ENCODE measurements at places on chromosomes 6 and 20.

DNA sequence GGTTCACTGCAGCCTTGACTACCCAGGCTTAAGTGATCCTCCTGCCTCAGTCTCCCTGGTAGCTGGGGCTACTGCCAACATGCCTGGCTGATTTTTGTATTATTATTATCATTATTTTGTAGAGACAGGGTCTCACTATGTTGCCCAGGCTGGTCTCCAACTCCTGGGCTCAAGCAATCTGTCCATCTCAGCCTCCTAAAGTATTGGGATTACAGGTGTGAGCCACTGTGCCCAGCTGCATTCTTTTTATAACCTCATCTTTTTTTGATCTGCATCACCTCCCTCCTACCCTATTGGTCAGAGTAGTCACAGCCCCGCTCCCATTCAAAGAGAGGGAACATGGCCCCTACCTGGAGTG, 23.6 kb upstream of the IER3 start:
- no peak for DNase-seq

DNA sequence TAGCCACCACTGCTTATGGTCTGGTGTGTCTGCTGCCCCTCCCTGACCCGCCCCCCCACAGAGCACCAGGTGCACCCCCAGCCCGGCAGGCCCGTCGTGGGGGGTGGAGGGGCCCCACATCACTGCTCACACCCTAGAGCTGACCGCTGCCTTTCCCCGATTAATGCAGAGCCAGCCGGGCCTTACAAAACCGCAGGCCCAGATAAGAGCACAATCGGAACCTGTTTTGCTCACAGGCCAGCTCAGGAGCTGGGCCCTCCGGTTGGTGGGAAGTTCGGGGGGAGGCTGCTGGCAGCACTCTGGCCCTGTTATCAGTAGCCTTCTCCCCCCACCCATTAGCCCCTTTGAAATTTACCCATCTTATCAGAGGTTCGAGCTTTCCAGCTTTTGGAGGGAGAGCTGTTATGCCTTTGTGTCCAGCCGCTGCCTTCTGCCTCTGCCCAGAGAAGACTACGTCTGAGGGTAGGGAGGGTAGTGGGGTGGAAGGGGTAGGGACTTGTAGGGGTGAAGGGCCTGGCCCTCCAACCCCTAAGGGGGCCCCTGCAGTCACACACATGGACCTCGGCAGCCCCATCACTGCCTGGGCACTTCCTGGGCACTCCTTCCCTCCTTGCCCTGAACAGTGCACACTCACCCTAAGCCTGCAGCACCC, 6.9 kb upstream of the SPDEF start:
- no peak for DNase-seq

DNA sequence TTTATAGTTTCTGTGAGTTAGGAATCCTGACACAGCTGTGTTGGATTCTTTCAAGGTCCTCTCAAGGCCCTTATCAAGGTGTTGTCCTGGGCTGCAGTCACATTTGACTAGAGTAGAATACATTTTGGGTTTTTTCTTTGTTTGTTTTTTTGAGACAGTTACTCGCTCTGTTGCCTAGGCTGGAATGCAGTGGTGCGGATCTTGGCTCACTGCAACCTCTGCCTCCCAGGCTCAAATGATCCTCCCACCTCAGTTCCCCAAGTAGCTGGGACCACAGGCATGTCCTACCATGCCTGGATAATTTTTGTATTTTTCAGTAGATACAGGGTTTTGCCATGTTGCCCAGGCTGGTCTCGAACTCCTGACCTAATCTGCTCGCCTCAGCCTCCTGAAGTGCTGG, 15.7 kb downstream of the NFYA start:
- DNase-seq = no peak

DNA sequence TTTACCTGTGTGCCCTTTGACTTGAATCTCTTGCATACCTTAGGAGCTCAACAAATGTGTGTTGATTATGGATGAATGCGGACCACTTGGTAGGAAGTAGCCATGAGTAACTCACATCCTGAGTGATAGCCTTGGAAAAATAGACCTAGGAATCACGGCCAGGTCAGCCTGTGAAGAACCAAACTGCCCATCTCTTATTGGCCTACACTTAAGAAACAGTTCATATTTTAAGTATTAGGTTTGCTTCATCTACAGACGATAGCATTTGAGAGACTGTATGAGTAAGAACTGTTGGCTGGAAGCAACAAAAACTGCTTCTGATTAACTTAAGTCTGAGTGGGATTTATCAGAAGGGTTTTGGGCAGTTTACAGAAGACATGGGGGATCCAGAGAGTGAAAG, 320.1 kb upstream of the PRND start:
- DNase-seq = no peak

- no peak for DNase-seq
These were observed 47.3 kb downstream of the GJA1 start for GRCh38 chr6:121482751-121483150.

DNA sequence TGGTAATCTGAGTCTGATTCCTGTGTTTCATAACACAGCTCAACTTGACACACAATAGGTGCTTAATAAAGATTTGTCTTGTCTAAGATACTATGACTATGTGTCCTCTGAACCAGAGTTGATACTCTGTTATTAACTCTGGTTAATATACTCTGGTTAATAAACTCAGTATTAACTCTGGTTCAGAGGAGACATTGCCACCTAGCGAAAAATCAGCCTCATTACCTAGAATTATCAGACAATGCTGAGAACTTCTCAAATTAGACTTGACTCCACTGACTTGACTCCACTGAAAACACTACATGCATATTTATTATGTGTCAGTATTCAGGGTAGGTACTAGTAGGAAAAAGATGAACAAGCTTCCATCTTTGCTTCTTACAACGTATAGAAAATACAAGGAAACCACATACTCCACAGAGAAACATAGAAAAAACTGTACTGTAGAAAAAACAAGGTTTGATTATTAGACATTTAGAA, 73.9 kb downstream of the AHI1 start:
- peak; percentile 67 for DNase-seq

DNA sequence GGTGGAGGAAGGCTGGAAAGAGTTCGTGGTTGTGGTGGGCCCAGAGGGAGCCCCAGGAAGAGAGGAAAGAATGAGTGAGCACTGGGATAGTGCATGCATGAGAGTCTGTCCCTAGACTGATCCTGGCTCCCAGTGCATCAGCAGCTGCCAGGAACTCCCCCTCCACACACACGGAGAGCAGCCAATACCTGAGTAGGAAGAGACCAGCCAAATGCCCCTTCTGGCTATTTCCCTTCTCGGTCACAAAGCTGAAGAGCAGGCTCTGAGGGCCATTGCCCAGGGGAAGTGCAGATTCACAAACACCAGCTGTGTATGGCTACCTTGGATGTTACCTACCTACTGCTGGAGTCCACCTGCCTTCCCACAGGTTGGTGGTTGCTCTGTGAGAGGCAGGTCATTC, 45.1 kb downstream of the GABRR2 start:
- no peak for DNase-seq

DNA sequence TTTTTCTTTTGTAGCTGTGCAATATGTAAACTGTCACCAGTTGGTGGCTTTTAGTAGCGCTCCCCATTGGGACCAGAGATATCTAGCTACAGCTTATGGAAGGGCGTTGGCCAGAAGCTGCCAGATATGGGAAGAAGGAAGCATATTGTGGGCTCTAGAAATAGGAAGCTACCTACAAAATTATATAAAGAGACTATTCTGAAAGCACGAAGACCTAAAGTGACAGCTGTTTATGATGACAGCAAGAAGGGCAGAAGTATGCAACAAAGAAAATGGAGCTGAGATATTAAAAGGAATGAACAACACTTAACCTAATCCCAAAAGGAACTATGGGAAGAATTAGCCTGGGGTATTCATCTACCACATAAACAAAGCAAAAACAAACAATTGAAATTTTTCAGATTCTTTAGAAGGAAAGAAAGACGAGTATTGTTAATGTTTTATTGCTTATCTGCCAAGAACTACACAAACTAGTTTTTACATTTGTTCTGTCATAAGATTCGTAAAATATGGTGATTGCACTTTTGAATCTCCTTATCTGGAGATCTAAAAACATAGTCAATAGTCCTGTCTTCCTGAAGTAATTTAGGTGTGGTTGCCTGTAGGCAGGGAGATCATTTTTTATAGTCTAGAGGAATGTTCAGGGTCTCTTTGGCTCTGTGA, 81.6 kb downstream of the NCOA7 start:
- no peak for DNase-seq

DNA sequence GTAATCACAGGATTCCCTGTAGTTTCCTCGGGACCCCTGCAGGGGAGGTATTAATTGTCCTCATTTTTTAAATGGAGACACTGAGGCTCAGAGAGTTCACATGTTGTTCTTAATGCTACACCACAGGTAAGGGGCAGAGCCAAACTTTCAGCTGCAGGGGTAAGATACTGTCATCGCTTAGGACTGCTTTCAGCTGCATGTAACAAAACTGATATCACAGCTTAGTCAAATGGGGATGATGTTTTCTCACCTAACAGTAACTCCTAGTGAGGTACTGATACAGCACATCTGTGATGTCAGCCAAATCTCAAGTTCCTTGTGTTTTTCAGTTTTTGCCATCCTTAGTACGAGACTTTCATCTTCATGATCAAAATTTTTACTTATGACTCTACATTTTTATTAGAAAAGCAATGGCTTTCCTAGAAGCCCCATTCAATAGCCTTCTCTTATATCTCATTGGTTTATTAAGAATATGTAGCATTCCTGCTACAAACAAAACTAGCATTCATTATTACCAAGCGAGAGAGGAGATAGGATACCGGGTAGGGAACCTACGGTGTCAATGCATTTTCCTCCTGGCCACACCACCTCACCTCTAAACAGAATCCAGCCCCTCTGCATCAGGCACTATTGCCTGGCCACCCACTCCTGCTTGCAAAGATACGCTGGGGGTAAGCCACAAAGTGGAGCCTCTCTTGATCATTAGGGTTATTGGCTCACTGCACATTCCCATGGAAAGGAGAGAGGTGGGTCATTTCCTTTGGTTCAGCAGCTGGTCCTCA, 557.5 kb downstream of the CD83 start:
- DNase-seq = no peak

DNA sequence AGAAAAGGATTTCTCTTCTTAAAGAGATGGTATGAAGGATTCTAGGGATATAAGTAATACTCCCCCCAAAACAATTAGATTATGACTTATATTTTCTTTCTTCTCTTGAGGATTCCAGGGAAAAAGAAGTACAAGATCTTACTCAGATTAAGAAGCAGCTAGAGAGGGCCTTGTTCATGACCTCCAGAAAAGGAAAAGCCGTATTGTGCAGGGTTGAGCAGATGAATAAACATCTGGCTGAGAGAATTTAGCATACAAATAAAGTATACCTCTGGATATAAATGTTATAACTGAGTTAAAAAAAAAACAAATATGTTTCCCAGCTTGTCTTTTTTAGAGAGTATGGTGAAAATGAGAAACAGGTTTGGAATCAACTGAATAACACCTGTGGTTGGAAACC, 11.3 kb downstream of the MYO6 start:
- DNase-seq = no peak

DNA sequence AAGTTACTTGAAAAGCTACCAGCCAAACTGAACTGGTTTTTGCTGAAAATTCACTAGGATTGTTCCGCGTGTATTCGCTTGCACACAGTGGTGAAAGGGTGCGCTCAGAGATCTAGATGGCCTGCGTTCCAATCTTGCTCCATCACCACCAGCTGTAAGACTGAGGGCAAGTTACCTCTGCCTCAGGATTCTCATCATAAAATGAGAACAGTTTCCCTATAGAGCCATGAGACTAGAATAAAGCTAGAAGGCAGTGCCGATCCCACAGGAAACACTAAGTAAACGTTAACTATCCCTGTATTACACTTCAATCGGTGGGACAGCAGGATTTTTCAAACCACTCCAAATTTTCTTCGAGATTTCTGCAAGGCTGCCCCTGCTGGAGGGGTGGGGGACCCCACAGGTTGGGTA, 838 bp downstream of the AHCY start:
- peak; percentile 35 for DNase-seq

GRCh38 chr20:63551068-63551467, 2.9 kb upstream of the FNDC11 start:
- no peak for DNase-seq

GRCh38 chr6:17276766-17277165, 4.4 kb upstream of the RBM24 start:
- DNase-seq = no peak

- DNase-seq = no peak
These were observed 15.7 kb downstream of the RTN4IP1 start for GRCh38 chr6:106613590-106613989.

GRCh38 chr6:141133346-141133745, 999.4 kb upstream of the GJE1 start:
- no peak for DNase-seq

DNA sequence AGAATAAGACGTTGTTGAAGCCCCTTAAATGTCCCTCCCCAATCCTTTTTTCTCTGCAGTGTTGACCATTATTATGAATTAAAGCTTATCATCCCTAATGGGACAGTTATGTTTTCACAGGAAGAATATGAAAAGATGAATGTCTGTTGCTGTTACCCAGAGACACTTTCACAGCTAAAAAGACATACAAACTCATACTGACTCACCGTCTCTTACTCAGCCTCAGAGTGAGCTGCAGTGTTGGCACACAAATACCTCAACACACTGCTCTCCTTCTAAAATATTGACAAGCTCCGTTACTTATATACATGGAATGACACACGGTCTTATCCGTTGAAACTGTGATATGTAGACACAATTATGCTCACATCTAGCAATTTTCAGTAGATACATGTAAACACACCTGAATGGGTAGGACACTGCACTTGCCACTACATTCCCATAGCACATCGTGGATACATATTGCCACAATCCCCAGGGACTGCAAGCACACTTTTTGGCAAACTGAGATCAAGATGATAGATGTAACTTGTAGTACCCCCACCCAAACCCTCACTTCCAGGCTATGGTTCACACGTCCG, 9.6 kb upstream of the SAPCD1 start:
- no peak for DNase-seq

All from common myeloid progenitor, CD34-positive (primary cell).